ENCODE measurements at places on chromosomes 5 and 9. TPM values are rescaled to one million over a fixed set of nuclear protein-coding genes. Genes with fewer than 3 reads are reported as not detected.

The TIGD6 gene
- 10.3 TPM for total RNA-seq

The TLR4 gene
- 4.1 TPM for total RNA-seq

The LCN6 gene
- total RNA-seq: not detected

The C7 gene
- 1.1 TPM for total RNA-seq

The CNTFR gene
- total RNA-seq: under 0.01 TPM

The CD14 gene
- total RNA-seq: 8.8 TPM

The CPLANE1 gene
- total RNA-seq: 17.0 TPM

The ZNF483 gene
- total RNA-seq: 2.2 TPM

The TAF11L5 gene
- total RNA-seq: not detected
